ENCODE measurements at places on chromosomes 3 and 15.

- DNase-seq: no peak
Observed at GRCh38 chr3:78986416-78987101, 781.2 kb downstream of the ROBO1 start.

DNA sequence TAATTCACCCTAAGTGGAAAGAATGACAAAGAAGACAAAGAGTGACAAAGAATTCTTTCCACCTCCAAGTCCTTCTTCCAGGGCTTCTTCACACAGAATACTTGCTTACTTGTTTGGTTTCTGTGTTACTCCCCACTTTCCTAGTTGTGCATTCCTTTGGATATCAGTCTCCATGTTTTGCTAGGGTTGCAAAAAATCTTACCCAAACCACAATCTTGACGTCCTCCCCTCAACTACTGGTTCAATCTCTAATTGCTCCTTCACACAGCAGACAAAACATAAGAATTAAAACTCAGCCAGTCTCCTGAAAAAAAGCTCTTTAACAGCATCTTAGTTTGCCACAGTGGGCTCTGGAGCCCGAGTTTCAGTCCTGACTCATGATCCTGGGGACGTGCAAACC is 297.6 kb upstream of the CHRNA7 start:
- no peak for DNase-seq

GRCh38 chr3:186247821-186248814 is 113.9 kb downstream of the DGKG start:
- no peak for DNase-seq

DNA sequence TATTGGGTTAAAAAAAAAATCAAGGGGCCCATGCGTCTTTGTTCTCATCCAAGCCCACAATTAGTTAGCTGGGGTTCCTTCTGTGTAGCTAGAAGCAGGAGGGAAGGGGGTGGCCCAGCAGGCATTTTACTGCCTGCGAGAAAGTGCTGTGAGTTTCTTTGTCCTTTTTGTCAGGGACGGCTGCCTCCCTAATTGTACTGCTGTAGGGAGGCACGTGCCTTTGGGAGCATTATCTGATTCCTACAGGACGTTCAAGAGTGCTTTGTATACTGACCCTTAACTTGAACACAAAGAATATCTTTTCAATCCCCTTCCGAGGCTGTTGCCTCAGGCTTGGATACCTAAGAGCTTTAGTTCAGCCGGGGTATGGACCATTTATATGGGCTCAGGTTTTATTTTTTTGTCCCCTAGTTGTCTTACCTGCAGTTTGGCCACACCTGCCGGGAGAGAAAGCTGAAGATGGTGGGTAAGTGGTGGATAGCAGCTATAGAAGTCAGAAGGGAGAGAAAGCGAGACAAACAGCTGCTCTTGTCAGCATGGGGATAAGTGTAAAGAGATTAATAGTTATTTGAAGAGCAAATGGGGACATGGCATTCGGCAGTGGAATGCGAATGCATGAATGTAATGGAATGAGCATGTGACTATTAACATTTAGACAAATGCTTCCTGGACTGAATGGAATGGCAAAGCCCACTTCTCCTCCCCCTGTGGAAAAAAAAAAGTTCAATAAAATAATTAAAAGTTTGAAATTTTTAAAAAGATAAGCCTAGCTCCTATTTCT is 175.2 kb downstream of the TP63 start:
- no peak for DNase-seq

DNA sequence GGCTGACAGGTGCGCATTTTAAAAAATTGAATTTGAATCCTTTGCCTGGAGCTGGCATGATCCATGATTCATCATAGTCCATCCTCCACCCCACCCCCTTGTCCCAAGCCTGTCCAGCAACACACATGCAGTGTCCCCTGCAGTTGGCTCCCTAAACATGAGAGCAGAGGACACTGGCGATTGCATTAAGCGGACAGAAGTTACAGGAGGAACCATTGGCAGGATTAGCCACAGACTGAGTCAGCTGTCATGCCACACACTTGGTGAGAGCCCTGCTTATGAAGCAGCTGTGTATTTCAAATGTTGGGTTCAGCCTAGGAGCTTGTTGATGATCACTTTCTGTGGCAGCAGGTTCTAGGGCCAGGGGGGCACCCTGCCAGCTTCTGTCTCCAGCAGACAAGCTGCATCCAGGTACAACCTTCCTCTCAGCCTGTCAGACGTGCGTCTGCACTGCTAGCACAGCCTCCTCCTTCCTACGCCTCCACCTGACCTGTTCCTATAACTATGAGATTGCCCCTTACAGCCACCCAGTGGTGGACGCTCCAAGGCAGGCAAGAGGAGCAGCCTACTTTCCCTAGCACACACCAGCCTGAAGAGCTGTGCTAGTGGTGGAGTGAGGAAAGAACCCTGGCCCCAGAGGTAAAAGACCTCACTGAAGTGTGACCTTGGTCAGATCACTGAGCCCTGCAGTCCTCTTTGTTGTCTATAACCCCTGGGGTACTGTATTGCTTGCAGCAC is 121.9 kb downstream of the SLCO3A1 start:
- DNase-seq: no peak

GRCh38 chr15:59369597-59369996 is 3.1 kb downstream of the MYO1E start:
- no peak for DNase-seq

DNA sequence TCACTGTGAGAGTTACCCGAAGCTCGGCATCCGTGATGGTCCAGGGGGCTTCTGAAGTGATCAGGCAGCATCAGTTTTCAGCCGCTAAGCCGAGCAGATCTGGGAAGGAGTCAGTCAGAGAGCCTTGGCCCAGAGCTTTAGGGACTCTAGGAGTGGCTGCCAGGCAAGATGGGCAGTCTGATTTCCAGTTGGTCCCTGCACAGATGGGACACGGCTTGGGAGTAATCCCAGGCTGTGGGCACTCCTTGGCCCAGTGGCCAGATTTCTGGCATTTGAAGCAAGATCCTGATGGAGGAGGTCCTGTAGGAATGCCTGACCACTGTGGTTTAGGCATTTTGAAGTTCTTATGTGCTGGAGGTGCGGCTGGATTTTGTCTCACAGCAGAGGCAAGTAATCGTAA is 10.5 kb upstream of the IP6K2 start:
- no peak for DNase-seq

DNA sequence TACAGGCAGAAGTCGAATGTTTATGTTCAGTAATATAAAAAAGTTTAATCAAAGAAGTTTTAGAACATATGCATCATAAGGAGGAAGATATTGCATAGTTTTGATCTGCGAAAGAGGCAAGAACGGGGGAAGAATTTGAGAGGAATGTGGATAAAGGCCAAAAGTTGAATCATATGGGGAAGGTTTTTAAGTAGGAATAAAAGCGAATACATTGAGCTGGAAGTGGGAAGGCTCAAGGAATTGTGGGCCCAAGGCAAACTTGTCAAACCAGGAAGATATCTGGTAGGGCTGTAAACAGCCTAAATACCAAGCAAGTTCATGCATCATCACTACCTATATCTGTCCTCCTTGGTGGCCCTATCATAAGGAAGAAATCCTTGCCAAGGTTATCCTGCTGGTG is 186.9 kb downstream of the MAGI1 start:
- no peak for DNase-seq

DNA sequence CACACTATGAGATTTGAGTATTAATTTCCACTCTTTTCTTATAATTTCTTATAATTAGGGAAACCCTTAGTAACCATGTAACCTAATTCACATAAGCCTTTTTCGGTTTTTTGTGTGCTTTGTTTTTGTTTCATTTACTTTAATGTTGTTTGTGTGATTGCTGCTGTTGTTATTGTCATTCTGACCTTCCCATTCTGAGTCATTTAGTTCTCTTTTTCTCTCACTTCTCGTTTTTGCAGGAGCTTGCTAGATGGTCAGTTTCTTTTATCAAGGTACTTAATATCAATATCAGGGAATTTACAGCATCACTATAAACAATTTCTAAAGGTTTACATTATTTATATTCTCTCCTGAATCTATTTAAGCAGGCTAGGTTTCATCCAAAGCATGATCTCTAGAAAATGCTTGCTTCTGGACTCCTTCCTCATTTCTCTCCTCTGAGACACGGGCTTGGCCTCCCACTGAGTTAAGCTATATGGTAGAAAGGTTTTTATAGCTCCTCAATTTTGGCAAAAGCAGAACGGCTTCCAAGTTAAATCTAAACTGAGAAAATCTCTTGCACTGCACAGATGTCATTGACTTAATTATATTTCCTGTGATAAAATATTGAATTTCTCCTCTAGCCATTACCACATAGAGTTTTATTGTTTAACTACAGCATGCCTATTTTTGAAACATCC is 534.2 kb downstream of the NSUN3 start:
- no peak for DNase-seq

- DNase-seq: no peak
Observed at GRCh38 chr3:20305647-20306046, 119.6 kb upstream of the SGO1 start.

DNA sequence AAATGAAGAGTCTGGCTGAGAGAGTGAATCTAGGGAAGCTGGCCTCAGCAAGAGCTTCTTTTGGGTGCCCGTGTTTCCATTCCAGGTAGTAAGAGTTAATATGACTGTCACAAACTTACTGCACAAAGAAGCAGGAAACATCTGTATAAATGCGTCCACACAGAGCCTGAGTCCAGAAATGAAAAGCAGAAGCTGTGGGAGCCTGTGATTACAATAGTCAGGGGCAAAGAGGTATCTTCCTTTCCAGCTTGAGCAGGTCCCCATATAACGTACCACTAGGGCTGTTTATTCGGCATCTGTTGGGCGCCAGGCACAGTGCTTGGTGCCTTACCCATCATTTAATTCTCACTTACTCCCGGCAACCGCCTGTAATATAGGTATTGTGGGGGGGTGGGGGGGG is 40.5 kb upstream of the B3GNT5 start:
- DNase-seq: no peak

DNA sequence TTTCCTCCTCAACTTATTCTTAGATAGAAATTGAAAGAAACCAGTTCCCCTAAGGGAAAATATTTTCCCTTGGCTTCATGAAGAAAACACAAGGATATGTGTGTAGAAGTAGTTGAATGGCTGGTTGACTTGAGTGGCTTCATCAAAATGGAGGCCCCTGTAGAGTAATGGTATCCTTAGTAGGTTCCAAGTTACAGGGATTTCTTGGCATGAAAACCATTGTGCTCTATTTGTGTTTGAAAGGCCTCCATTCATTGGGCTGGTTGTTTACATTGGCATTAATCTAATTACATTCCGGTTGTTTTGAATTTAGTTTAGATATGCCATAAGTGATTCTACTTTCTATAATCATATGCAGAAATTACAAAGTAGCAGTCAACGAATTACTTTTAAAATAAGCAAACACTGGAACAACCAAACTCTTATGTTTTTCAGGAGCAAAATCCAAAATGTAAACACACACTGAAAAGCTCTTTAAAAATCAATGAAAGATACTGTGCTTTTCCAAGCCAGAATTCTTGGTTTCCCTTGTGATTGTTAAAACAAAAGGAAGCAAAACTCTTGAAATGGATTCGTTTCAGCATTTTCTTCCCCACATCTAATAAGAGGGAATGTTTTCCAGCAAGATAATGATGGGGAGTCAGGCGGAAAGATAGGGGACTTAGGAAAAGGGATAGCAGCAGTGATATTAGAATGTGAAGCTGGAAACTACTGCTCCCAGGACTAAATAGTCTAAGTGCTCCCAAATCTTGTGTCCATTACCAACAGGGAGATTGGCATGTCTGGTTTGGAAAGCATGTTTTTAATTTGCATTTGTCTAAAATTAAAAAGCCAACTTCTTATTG is 77.0 kb downstream of the EPHA3 start:
- DNase-seq: no peak

Data from CD4-positive, alpha-beta T cell treated with Interleukin-17A for 4 hours (primary cell).